ENCODE measurements at places on chromosomes 12 and 14.

GRCh38 chr12:114440270-114441038, 34.5 kb upstream of the TBX5 start:
- no peak for DNase-seq

- DNase-seq: no peak
Measured at GRCh38 chr14:95499354-95499750, 17.1 kb downstream of the SYNE3 start.

GRCh38 chr14:58650857-58651256, 13.1 kb downstream of the DACT1 start:
- no peak for DNase-seq

DNA sequence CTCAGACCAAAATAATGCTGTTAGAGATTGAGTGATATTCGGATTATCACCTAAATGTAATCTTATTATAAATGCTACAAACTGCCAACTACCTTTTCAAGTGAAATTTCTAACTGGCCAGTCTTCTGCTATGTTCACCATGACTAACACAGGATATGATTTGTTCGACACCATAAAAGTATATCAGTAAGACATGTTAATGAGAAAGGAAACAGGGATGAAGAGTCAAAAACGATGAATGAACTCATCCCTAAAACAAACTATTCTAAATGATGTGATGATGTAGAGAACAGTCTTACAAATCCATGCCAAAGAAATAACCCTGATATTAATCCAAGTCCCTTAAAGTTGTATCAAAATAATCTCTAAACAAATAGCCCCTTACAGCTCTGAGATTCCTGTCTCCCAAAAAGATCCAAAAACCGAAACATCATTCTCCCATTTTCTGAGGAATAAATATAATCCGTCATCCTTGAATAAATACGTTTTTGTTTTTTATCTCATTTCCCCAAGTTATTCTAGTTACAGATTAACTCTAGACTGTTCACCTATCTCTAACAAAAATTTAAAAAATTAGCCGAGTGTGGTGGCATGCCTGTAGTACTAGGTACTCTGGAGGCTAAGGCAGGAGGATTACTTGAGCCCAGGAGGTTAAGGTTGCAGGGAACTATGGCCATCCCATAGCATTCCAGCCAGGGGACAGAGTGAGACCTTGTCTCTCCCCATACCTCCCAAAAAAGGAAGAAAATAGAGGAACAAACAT, 9.1 kb downstream of the SCAF11 start:
- DNase-seq: no peak

DNA sequence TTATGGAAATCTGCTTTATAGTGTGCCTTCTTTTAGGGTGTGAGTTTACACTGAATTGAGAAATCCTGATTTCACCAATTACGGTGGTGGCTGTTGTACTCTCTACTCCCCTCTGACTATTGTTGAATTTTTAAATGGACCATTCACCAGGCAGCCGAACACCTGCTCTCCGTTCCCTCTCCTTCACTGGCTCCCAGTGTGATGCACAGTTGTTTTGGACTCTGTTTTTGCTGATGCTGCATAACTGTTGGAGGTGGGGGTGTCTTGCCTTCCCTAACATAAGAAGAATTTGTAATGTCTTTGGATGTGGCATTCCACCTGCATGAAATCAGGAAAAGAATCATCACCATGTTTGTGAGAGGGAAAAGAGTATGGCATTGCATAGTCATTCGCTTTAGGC, 341.2 kb downstream of the SNAPC1 start:
- no peak for DNase-seq

GRCh38 chr12:5272018-5272785, 159.7 kb upstream of the NTF3 start:
- DNase-seq: no peak
